GF-D8 (cell line): ENCODE measurements at places on chromosomes 2 and 18.
A peak's percentile ranks its signal among the peaks of the same experiment; 100 is the strongest.

- DNase-seq, result no peak
Observed at GRCh38 chr2:109285244-109285651, 156.2 kb downstream of the SH3RF3 start.

- DNase-seq, result no peak
Observed at GRCh38 chr2:10930721-10931516, 19.2 kb downstream of the KCNF1 start.

DNA sequence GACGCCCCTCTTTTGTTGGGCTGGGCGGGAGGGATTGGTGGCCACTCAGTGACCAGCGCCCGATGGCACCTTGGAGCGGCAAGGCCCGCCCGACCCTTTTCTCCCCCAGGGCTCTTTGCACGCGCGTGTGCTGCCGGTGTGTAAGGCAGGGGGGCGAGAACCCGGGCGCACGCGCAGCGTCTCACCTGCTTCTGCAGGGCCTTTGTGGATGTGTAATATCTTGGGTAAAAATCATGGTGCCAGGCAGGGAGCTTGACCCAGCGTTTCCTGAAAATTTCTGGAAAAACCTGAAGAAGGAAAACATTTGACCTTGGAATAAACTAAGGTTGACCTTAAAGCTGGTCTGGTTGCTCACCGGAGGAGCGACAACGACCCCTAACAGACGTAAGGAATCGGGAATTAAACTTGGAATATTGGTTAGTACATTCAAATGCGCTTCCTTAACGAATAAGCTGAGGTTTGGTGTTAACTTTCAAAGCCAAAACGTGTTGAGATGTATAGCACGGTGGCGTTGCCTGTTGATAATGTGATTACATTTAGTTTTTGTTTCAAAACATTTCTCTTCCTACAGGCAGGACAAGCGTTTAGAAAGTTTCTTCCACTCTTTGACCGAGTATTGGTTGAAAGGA is 438 bp downstream of the HSPE1 start:
- no peak for DNase-seq

- DNase-seq, result peak; percentile 64
Observed at GRCh38 chr2:182715121-182715891, 751 bp upstream of the DNAJC10 start.

DNA sequence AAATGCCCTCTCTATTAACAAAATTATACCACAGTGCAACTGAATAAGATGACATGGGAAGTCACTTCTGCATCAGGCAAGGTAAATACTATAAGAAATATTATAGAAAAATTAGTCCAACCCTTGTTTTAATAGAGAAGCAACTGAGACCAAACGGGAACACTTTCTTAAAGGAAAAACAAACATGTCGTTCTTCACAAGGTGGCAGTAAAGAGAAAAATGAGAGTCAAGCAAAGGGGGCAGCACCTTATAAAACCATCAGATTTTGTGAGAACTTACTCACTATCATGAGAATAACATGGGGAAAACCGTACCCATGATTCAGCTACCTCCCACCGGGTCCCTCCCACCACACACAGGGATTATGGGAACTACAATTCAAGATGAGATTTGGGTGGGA is 481.7 kb upstream of the CRIM1 start:
- DNase-seq, result no peak

- no peak for DNase-seq
Observed at GRCh38 chr2:95377216-95378123, 25.0 kb upstream of the FAHD2A start.

DNA sequence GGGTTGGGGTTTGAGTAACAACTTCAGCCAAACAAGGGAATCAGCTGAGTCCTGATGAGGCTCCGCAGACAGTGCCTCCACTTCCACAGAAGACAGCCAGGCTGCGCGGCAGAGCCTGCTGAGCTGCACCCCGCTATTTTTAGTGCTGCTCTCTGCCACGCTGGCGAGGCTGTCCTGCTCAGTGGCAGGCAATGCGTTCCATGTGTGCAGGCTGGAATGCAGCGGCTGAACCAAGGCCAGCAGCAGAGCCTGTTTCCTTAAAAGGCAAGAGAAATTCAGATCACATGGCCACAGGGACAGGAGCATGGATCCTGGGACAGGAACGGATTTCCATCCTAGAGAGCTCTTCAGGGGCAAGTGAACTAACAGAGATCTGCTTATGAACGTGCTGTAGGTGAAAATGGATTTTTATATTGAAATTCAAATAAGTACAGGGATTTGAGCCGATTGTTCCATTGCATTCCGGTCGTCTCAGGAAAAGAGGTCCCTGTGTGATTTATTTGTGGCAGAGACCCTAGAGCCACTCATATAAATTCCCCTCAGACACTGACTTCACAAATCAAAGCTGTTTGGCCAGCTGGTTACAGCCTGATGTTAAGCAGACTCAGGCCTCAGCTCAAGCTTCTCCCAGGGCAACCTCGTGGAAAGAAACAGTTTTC is 98.7 kb downstream of the COL6A3 start:
- no peak for DNase-seq

DNA sequence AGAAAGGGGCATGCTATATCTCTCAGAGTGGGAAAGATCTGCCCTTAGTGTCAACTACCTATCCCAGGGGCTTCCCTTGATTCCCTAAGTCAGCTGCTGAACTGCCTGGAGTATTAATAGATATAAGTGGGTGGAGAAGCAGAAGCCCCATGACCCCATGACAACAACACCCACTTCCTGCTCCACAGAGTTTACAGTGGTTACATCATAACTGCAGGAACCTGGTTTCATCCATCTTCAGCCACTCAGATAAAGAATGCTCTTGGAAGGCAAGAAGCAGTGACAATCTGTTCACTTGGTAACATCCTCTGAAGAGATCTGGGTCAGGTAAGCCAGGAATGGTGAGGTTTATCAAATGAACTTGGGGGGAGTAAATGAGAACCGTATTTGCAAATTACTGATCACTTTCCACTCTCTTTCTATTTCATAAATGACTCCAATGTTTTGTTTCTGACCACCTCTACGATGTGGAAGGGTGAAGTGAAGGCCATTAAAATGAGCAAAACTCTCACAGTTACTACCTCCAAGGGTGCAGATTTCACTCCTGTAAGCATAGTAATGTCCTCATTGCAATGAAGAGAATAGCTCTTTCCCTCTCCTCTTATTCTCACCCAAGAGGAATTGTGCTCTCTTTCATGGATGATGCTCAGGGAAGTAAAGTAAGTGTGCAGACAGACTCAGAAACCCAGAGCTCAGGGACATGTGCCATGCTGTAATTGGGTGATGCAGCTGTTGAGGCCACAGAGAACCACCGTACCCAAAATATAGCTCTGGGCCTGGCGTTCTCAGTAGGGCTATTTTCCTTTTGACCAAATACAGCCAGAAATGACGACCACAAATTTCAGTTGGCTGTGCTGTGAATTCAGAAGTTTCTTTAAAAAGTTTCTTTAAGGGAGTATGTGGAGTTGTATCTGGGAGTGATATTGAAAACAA is 192.8 kb upstream of the APCDD1 start:
- DNase-seq, result no peak

DNA sequence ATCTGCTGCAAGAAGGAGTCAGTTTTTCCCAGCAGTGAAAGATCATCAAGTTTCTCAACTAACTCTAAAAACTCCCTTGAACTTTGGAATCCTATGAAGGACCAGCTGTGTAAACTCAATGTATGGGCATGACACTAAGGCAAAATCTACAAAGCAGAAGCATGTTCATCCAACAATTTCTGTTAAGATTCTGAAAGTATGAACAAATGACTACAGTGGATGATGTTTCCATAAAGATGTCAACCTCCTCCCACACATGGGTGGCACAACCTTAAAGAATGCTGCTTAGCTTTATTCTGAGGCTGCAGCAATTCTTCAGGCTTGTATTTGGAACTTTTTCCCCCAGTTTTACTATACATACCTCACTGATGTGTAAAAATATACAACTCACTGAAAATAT is 47.2 kb downstream of the WDR33 start:
- DNase-seq, result no peak

GRCh38 chr2:235050980-235051351 is 99.1 kb downstream of the SH3BP4 start:
- no peak for DNase-seq

GRCh38 chr2:147560810-147561535 is 283.9 kb upstream of the ACVR2A start:
- DNase-seq, result peak; percentile 53

DNA sequence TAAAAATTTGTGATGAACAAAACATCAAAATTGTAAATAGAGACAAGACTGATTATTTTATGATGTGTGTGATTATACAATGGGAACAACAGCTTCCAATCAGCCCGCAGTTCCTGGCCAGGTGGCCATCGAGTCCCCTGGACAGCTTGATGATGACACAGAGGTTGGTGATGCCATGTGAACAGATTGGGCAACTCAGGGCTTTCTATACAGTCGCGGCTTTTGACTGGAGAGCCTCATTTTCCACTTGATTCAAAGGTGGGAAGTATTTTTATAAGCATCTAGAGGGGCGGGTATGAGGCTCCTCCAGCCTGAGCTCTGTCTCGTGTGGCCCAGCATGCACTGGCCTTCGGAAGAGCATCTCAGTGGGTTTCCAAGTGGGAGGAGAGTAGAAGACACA is 14.9 kb upstream of the HPCAL1 start:
- no peak for DNase-seq

DNA sequence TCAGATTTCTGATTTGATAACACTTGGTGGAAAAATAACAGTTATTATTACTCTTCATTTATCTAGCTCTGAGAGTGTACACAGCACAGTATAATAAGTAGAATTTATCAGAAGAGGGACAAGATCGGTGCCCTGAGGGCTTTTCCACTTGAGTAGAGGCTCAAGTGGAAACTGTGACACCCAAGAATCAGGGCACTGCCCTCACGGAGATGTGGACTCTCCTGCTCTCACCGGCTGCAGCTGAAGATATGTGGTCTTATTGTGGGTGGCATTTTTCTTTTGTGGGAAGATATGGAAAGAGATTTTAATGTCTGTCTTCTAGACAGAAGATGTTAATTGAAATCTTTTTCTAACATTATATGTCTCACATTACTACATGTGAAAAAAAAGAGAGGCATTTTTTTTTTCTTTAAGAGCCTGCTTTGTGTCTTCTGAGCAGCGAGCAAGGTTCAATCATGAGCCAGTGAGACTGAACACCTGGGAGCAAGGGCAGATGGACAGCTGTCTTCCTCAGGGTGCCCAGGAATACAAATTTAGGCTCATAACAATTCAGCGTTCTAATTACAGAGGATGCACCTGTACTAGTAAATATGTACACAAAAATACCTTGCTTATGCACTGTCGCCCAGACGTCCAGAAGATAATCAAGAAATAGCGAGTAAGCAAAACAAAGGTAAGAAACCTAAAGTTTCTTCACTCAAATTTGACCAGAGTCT is 1098.2 kb upstream of the FANCL start:
- DNase-seq, result no peak

GRCh38 chr2:32564417-32565035 is 63.3 kb upstream of the TTC27 start:
- DNase-seq, result no peak

GRCh38 chr2:144547494-144547893 is 27.6 kb upstream of the ZEB2 start:
- DNase-seq, result no peak

DNA sequence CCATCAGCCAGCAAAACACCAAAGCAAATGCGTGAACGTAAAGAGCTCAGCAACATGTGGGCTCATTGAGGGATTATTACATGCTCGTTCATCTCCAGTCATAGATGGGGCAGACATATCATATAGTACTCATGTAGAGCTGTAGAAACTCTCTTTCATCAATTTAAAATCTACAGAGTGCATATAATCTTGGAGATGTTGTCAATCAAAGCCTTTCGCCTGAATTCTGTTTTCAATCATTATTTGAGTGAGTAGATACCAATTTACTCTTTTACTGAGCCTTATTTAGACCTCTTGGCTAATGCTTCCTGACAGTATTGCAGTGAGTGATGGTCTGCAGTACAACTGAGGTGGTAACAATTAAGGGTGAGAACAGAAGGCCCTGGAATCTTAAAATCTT is 7.0 kb downstream of the RIT2 start:
- DNase-seq, result no peak

DNA sequence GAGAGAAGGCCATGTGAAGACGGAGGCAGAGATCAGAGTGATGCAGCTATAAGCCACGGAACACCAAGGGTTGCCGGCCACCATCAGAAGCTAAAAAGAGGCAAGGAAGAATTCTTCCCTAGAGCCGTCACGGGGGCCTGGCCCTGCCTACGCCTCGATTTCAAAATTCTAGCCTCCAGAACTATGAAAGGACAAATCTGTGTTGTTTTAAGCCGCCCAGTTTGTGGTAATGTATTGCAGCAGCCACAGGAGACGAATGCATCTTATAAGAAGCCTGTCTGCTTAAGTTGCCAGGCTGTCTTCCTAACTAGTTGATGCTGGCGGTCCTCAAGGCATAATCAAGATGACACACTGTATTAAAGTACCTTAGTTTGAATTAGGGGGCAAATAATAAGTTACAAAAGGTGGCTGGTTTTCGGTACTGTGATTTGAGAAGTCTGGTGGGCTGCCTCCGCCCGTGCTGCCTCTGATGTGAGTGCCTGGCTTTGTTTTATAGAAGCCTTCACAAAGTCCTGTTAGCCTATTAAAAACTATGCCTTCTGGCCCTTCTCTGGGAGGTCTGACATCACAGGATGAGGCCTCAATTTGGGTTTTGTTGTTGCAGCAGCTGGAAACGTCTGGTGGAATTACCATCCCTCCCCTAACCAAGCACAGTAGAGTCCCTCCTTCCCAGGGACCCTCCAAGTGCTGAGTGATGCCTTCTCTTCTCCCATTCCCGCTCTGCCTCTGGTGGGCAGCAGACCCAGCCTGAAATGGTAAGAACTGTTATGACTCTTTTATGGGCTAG is 53.6 kb downstream of the SRD5A2 start:
- no peak for DNase-seq

DNA sequence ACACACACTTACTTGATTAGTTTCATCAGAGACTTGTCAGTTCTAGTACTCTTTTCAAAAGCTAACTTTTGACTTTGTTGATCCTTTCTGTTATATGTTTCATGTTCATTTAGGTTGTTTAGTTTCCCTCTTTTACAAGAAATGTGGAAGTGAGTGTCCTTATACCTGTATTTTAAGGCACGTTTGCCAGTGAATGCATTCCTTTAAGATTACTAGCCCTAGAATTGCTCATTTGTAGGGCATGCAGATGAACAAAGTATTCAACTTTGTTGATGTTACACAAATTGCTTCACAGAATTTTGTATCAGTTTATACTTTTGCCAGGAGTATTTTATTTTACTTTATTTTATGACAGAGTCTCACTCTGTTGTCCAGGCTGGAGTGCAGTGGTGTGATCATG is 6.3 kb downstream of the IL1RL2 start:
- no peak for DNase-seq

DNA sequence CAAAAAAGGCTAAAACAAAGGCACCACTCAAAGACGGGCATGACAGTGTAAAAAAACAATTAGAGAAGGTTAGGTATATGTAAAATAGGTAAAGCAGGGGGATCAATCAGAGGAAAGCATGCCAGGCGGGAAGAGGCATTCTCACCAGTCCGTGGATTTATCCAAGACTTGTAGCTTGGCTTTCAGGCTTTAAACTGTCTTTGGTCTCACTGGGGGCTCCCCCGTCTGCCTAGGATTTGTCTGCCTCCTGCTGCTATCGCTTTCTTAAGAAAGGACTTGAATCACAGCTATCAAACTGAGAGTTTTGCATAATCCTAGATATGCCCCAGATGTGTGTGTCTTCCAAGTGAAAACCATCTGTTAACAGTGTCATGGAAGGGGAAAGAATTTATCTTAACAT is 11.1 kb upstream of the GORASP2 start:
- DNase-seq, result no peak
